ENCODE measurements at places on chromosomes 12 and 14. TPM values are rescaled to one million over a fixed set of nuclear protein-coding genes. Genes with fewer than 3 reads are reported as not detected.

The LBHD2 gene
- total RNA-seq = not detected

DNA sequence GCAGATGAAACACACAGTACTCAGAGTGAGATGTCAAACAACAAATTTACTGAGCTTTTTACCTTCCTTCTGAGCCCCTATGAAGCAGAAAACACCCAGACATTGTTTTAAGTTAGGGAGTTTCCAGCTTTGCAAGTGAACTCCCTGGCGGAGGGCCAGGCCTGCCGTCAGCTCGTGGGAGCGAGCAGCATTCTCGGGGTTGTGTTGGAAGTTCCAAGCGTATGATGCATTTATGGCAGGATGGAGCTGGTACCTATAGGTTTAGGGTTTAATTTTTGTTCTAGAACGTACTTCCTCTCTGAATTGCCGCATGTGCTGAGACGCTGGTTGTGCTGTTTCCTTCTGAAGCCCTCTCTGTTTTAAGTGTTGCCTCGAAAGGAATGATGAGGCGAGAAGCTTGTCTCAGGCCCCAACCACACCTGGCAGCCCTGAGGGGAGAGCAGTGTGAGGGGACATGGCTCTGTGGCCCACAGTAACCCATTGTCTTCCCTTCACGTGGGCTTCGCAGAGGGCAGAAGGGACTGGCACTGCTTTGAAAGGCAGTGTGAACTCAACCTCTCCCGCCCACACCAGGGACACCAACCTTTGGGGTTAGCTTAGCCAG lies 76.6 kb downstream of the SSPN start:
- no peak for DNase-seq

DNA sequence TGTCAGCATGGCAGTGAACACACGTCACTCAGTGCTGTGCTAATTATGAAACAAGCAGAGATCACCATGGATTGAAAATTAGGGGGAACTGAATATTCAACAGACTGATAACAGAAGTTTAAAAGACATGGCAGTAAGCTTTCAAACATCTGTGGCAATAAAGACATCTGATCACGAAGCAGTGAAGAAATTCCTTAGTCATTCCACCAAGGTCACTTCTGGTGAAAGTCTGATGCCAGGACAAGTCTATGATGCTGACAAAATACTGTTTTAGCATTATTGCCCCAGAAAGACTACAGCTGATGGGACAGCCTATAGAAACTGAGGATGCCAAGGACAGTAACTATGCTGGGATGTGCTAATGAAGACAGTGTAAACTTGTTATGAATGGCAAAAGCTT lies 126.9 kb upstream of the RBM19 start:
- no peak for DNase-seq

- DNase-seq = no peak
Measured at GRCh38 chr12:22202847-22203246, 131.7 kb downstream of the ST8SIA1 start.

- DNase-seq = no peak
Measured at GRCh38 chr12:65740873-65741600, 83.2 kb upstream of the HMGA2 start.

The CLEC4E gene
- 0.63 TPM for total RNA-seq

DNA sequence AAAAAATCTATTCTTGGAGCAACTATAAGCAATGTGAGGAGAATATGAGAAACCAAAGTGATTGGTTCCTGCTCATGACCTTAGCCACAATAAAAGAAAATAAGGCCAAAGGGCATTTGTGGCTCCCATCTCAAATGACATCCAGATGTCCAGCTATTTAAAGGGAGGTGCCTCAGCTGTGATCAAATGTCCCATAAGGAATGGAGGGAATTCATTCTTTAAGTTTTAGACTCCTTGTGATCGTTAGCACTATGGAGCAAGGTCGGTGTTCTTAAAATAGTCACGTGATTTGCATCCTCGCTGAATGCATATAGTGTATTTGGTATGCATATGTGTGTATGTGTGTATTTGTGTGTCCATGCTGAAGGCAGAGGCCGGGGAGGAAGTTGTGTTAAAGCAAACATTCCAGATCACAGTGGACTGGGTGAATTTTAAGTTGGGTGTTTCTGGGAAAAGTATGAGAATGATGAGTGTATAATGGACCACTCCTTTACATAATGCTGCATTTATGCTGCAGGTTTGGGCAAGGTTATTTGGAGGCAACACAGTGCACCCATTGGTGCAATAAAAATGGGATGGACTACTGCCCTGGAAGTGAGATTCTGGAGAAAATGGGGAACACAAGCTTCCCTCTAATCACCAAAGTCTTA lies 5.6 kb upstream of the E2F7 start:
- DNase-seq = no peak

The GSKIP gene
- total RNA-seq = 12.7 TPM

DNA sequence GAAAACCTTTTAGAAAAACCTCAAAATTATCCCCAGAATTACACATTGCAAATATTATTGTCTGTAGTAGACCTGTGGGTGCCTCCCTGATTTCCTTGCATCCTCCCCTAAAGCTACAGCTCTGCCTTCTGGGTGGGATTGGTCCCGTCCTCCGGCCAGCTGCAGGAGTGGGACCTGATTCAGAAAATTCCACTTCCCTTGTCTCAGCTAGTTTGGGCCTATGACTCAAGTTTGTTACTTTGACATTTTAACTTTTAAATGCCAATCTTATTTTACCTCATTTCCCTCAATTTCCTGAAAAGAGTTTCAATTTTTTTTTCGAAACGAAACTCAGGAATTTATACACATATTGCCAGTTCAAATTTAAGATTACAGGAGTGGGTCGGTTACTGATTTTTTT lies 13.2 kb upstream of the SLC41A2 start:
- DNase-seq = no peak

Data from left lobe of liver (tissue), 2 donors.